Activated CD4-positive, alpha-beta T cell treated with anti-CD3 and anti-CD28 coated beads, Interleukin-2, Interleukin-6, amounts not matched to agents 100 ng/mL and 50 ng/mL, durations not matched to agents 16 hours and 8 hours (primary cell): ENCODE measurements at places on chromosomes 11 and 22.
A peak's percentile ranks its signal among the peaks of the same experiment; 100 is the strongest.

- DNase-seq: no peak
Observed at GRCh38 chr11:30832831-30833230, 246.7 kb upstream of the MPPED2 start.

- DNase-seq: no peak
Observed at GRCh38 chr11:70717936-70718595, 319.7 kb downstream of the CTTN start.

- no peak for DNase-seq
Observed at GRCh38 chr11:43927925-43928707, 14.3 kb upstream of the C11orf96 start.

DNA sequence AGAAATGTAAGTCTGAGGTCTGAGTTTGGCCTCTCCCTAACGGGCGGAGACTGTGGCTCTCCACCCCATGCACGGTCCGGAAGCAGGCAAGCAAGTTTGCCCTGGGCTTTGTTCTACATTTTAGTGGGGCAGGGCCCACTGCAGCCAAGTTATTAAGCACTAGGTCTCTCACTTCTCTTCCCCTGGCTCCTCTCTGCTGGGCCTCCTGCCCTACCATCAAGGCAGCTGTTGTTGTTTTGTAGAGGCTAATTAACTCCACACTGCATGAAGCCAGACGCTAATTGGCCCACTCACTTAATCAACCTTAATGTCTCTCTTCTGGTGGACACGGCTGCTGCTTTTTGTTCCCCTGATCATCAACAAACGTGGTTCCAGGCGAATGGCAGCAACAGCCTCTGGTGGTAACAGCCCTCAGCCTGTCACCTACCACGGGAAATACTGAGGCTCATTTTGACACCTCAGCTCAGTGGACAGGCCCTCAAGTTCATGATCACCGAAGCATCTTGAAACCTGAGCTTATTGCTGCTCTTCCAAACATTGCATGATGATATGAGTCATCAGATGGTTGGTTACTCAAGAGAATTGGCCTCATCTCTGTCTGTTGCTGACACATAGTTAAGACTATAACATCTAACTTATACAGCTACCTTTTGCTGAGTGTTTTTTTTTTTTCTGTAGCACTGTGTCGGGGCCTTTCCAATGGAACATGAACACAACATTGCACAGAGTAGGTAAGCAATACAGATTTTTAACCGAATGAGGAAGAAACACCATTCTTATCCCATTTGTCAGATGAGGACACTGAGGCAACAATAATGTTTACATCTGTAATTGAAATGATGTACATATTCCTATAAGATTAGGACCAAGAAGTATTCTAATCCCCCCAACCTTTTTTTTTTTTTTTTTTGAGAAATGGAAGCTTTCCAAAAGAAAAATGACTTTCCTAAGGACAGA, 20.8 kb upstream of the LMO2 start:
- no peak for DNase-seq

DNA sequence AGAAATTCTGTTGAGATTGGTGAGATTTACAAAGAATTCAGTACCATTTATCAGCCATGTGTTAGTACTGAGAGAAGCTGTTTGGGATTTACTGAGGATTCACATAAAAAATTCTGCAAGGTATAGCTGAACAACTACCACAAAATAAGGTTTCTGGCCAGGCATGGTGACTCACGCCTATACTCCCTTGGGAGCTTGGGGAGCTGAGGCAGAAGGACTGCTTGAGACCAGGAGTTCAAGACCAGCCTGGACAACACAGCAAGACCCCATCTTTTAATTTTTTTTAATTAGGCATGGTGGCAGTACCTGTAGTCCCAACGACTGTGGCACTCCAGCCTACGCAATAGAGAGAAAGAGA, 86.7 kb downstream of the SIK3 start:
- no peak for DNase-seq

GRCh38 chr11:133809569-133810491, 35.5 kb downstream of the SPATA19 start:
- no peak for DNase-seq

DNA sequence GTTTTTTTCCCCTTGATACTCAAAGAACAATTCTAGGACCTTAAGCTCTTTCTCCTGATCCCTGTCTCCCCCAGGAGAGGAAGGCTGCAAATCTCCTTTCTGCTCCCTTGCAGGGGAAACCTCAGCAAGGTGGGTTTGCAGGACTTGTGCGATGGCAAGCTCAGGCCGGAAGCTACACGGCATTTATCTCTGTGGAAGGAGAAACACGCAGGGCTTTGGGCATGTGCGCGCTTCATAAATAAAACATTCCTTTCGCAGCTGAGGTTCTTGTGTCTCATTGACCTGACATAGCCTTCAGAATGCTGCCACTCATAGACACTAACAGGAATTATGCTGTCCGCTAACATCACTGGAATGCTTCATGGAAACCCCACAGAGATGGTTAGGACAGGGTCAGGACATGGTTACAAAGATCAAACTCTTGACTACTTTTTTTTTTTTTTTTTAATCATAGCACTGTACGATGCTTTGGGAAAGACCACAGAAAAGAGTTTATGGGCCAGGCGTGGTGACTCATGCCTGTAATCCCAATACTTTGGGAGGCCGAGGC, 42.6 kb downstream of the SLN start:
- no peak for DNase-seq

- DNase-seq: peak; percentile 33
Observed at GRCh38 chr11:88354912-88355311, 17.4 kb upstream of the CTSC start.

- DNase-seq: no peak
Observed at GRCh38 chr11:105244160-105244825, 104.7 kb upstream of the CARD18 start.

- no peak for DNase-seq
Observed at GRCh38 chr22:48744283-48744641, 1083.4 kb downstream of the BRD1 start.

DNA sequence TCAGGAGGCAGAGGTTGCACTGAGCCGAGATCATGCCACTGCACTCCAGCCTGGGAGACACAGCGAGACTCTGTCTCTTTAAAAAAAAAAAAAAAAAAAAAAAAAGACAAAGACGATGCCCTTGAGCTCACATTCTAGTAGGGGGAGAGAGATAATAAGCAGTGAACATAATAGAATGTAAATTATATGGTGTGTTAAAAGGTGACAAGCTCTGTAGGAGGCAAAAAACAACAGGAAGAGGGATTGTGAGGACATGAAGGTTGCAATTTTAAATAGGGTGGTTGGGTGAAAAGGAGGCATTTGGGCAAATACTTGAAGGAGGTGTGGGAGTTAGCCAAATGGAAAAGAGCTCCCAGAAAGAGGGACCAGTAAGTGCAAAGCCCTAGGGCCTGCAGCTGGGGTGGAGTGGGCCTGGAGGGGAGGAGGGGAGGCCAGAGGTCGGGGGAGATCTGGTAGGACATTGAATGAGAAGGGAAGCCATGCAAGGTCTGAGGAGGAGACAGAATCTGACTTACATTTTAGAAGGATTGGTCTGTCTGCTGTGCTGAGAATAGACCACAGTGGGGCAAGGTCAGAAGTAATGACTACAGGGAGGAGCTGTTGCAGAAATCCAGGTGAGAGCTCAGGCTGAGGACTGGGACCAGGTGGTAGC, 26.6 kb downstream of the P2RY2 start:
- no peak for DNase-seq

DNA sequence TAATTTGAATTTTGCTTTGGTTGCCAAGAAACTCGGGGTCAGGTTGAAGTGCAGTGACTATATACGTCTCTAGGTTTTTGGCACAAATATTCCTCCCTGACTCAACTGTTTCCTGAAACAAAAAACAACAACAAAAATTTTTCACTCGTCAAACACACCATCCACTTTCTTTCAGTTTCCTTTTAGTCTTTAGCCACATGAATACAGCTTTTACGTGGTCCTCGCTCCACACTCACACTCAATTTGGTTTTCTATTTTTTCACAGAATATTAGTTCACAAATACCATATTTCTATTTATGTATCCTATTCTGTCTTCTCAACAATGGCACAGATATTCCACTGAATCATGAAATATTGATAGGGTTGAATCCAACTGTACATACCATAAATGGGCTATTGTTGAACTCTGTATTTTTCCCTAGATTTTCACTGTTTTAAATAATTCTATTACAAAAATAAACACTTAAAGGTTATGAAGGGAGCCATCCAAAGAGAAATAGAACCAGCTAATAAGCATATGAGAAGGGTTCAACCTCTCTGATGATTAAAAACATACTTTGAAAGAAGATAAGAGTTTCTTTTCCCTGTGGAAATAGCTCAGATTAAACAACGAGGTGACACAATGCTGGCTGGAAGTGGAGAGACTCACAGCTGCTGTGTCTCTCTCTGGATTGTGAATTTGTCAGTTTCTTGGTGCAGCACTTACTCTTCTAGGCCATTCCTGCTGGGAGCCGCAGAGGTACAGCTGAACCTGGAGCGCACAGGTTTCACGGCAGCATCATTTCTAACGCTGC, 5.1 kb upstream of the FBLN1 start:
- no peak for DNase-seq

- DNase-seq: no peak
Observed at GRCh38 chr22:47201996-47202818, 439.8 kb downstream of the TBC1D22A start.

DNA sequence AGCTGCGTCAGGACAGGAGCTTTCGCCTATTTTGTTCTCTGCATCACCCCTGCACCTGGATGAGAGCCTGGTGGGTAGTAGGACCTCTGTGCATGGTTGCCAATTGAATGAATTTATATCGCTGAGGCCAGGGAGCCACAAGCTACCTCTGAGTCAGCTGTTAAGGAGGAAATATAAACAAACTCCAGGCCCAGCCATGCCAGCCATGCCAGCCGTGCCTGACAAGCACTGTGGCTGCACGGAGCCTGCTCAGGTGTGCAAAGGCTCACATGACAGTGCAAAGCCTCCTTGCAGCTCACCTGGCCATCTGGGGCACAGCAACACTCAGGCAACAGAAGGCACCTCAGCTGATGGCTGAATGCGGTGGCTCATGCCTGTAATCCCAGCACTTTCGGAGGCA, 33.7 kb upstream of the LINC01488 start:
- no peak for DNase-seq

DNA sequence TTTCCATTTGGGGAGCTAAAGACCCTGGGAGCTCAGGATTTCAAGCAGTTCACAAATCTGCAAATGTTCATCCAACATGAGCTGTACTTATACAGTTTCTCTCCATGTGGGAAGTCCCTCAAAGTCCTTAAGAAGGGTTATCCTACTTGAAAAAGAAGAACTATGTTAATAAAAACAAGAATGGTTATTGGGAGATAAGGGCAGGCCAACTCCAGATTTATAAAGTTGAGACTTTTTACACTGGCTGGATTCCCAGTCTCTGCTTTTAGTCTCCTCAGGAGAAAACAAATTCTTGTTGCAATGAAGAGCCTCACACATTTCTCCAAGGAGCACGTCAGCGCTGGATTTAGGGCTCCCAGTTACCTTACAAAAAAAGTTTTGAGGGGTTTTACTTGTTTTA, 34.2 kb upstream of the CTTN start:
- no peak for DNase-seq

DNA sequence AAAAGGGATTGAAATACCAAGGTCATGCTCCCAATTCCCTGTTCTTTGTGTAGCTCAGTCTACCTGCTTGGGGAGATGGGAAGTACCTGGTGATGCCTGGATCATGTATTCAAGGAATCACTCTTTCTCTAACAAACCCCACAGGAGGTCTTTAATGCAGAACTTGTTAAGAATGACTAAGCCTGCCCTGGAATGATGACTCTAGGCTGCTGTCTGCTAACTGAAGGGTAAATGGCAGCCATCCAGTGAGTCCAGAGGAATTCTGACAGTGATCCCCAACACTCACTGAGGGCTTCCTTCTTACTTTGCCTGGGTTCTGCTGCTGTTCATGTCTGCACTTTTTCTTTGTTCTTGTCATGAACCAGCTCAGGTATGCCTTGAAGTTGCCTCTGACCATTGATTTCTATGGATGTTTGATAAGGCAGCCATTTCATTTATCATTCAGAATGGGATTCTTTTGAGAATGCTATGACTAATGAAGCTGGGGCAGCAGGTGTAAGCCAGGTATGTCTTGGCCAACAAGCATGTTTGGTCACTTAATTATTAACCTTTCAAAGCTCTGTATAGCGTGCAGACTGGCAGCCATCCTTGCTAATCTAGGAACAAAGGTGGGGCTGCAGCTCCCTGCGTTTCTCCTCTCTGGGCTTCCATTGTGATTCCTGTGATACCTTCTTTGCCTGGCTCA, 11.4 kb downstream of the PRSS23 start:
- no peak for DNase-seq

DNA sequence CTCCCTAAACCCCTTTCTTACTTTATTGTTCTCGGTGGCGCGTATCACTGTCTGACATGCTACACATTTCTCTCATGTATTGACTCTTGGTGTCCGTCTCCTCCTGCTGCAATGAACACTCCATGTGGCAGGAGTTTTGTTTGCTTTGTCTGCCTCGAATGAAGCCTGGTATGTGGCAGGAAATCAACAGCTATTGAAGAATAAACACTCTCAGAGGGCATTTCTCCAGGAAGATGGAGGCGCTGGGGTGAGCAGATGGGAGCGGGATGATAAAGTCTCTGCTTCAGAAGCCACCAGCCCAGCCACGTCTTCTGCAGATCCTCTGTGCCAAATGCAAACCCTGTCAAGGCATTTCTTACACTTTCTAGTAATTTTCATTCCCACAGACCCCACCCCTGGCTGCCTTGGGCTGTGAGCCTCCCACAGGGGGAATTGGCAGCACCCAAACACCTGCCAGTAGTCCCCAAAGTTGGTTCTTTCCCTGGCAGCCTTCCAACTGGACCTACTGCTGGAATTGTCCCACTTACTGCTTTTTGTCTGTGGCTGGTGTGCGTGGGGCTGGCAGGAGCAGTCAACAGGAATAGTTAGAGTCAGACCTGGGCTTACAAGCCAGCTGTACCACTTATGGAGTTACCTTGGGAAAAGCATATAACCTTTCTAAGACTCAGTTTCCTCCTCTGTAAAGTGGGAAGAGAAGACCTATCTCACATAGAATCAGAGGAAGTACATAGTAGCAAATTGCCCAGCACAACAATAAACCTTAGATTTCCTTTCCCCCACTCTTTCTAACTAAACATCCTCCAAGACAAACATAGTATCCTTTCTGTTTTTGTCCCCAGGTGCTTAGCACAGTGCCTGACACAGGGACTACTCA, 13.3 kb upstream of the IL10RA start:
- no peak for DNase-seq

GRCh38 chr11:105491394-105491793, 118.5 kb upstream of the GRIA4 start:
- DNase-seq: no peak

GRCh38 chr11:18765554-18765953, 26.0 kb downstream of the PTPN5 start:
- DNase-seq: no peak

DNA sequence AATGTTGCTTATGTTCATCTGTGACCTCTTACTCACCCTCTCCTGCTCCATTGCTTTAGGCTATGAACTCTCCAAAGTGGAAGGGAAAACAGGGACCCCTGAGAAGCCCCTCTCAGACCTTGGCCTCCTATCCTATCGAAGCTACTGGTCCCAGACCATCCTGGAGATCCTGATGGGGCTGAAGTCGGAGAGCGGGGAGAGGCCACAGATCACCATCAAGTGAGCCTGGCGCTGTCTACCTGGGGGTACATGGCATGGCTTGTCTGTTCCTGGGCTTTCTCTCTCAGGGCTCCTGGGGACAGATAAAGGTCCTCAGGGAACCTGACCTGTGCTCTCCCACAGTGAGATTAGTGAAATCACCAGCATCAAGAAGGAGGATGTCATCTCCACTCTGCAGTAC, 2.1 kb downstream of the RNASEH2C start:
- no peak for DNase-seq
